ENCODE measurements at places on chromosomes 13 and 19.
A peak's percentile ranks its signal among the peaks of the same experiment; 100 is the strongest.

- no peak for DNase-seq
Measured at GRCh38 chr19:7923295-7924191, 2.4 kb downstream of the CTXN1 start.

DNA sequence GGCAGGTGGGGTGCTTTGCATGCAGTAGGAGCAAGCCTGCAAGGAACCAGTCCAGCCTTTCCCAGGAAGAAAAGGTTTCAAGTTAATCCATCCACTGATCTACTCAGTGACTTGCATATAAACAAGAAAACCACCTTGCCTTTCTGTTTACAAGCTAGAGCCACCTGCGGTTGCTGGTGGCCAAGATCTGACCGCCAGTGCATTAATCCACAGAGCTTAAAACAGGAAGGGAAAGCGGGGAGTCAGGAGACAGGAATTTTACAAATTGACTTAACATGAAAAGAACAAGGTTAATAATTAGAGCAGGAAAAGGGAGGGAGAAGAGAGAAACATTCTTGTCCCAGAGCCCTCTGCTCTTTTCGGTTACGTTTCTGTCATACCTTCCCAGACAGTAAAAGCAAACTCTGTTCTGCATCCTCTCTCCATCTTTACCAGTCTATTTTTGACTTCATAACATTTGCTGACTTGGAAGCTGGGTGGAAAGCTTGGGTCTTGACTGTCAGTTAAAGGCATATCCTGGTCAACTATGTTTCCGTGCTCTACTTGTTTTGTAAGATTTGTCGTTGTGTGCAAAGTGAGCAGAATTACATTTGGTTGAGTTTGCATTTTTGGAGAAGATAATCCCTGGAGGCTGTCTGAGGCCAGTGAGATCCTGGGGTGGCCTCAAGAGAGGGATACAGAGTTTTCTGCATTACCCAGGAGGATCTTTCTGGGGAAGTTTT is 760.6 kb downstream of the EFNB2 start:
- no peak for DNase-seq

DNA sequence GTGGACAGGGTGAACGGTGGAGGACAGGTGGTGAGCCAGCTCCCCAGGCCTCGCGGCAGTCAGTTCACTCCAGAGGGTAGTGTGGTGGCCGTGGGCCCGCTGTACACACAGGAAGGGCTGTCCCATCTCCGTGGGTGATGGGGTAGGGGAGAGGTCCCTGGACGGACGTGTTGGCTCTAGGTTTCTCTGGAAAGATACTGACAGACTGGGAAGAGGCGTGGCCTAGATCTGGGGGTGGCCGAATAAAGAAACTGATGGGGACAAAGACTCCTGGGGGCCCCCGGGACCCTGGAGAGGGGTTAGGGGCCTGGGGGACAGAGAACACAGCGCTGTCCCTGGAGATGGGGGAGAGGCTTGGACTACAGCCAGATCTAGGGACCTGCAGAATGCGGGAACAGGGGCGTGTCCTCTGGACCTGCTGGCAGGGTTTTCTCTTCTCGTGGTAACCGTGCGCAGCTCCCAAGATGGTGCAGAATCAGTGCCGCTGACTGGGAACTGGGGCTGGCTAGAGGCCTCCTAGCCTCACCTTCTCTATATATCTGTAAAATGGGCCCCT is 4.0 kb upstream of the PRAM1 start:
- DNase-seq, result no peak

GRCh38 chr19:6654347-6655310 is 15.3 kb downstream of the TNFSF14 start:
- DNase-seq, result no peak

DNA sequence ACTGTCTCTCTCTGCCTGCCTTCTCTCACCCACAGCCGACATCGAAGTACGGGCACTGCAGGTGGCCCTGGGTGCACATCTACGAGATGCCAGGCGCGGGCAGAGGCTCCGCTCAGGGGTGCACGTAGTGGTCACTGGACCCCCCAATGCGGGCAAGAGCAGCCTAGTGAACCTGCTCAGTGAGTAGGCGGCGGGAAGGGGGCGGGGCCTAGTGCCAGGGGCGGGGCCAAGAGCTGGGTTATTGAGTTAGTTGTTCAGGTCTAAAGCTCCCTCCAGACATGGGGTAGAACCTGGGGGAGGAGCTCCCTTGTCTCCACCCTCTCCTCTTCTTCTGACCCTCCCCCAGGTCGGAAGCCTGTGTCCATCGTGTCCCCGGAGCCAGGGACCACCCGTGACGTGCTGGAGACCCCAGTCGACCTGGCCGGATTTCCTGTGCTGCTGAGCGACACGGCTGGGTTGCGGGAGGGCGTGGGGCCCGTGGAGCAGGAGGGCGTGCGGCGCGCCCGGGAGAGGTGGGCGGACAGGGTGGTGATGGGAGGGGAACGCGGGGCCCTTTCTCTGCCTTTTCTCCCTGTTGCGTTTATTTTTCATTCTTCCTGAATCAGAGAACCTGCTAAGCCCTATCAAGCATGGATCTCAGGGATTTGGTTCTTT is 1.9 kb downstream of the GTPBP3 start:
- DNase-seq, result no peak

DNA sequence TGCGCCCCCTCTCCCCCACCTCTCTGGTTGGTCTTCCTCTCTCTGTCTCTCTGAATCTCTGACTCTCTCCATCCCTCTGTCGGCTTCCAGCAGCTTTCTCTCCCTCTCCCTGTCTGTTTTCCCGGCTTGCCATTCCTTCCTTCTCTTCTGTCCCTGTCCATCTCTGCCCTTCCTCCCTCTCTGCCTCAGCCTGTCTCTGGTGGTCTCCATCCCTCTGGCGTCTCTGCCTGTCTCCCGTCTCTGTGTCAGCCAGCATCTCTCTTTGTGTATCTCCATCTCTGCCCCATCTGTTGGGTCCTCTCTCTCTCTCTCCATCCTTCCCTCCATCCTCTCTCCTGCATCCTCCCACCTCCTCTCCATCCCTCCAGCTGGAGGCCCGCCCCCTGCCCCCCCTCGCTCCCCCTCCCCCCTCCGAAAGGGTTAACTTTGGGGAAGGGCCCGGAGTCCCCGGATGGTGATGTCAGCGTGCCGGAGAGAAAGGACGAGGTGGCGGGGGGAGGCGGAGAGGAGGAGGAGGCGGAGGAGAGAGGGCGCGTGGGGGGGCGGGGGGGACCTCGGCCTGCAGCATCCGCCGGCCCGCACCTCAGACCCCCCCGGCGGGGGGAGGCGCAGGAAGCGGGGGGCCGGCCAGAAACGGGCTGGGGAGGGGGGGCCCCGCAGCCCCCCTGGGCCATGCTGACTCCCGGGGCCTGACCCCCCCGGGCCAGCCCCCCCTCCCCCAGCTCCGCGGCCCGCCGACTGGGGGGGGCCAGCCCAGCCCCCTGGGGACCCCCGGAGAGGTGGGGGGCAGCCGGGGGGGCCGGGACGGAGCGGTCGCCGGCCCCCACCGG is at the start of gene BRSK1:
BRSK1 (plus strand) TSS at position 450 of the 830 bp plus-strand sequence. CDS start 446 bp downstream, outside the sequence.
- peak; percentile 81 for DNase-seq

GRCh38 chr13:80712026-80712425 is 371.1 kb upstream of the SPRY2 start:
- no peak for DNase-seq

DNA sequence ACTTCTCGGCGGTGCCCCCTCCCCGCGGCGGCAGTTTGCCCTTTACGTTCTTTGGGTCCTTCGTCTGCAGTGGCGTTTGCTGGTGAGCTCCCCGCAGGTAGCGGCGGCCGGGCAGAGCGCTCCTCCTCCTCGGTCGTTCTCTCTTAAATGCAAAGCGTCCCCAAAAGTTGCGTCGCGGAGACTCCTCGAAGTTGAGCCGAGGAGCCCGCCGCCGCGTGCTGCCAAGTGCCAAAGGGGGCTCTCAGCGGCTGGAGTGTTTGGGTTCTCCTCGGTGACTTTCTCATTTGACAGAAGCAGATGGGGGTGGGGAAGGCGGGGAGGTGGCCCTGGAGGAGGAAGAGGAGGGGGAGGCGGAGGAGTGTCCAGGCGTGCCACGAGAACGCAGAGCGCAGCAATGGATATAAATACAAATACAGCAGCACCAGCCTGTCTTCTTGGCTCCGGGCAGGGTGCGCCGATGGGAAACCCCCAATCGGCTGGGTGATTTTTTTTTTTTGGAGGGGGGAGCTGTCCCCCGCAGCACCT is at the start of gene SOX21:
SOX21 (minus strand) TSS at position 259 of the 525 bp plus-strand sequence. CDS start 496 bp downstream, outside the sequence.
- DNase-seq, result no peak

- no peak for DNase-seq
Measured at GRCh38 chr13:94333131-94333820, 146.2 kb downstream of the DCT start.

GRCh38 chr13:75581874-75582640 is 32.5 kb downstream of the UCHL3 start:
- DNase-seq, result no peak

GRCh38 chr19:16336571-16336970 is 11.9 kb downstream of the KLF2 start:
- peak; percentile 81 for DNase-seq
